Temporal lobe (tissue), 4 donors: ENCODE measurements at places on chromosomes 2 and 18. TPM values are rescaled to one million over a fixed set of nuclear protein-coding genes. Genes with fewer than 3 reads are reported as not detected.

Gene CHAC2
- 3.2 TPM for total RNA-seq

Gene MOGAT1
- total RNA-seq: not detected

Gene CHRNA1
- not detected for total RNA-seq

Gene GPAT2
- total RNA-seq: 0.49 TPM

Gene SERPINB2
- total RNA-seq: under 0.01 TPM

Gene RNF152
- total RNA-seq: 60.7 TPM

Gene CYRIA
- 189 TPM for total RNA-seq

Gene B3GNT7
- 0.98 TPM for total RNA-seq

Gene GREB1L
- 0.74 TPM for total RNA-seq

Gene TANK
- 52.1 TPM for total RNA-seq
